ENCODE measurements at places on chromosomes 2 and 18.
A peak's percentile ranks its signal among the peaks of the same experiment; 100 is the strongest.

DNA sequence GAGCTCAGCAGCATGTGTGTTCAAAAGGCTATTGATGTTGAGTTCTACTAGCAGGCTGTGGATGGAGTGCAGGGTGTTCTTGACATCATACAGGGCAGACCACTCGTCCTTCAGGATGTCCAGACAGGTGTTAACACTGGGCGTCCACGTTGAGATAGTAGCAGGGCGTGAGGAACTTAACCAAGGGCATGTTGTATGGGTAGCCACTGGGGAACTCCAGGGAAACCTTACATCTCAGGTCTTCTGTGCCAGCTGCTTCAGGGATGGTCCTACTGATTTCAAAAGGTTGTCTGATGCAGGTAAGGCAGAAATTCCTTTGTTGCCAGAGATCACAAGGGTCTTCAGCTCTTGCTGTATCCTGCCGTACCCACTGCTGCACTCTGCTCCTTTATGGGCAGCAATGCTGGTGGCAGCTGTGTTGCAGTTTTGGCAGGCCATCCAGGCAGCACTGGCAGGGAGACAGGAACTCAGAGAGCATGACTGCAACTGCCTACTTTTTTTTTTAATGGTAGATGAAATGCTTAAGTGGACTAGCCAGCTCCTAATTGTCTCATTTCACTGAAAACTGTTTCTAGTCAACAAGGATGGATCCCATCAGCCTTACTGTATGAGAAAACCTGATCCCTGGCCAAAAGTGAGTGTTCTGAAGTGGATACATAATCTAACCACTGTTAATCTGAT, 32.4 kb upstream of the RBBP8 start:
- no peak for DNase-seq

- DNase-seq = no peak
These were observed 18.4 kb upstream of the KANSL1L start for GRCh38 chr2:210189452-210190138.

DNA sequence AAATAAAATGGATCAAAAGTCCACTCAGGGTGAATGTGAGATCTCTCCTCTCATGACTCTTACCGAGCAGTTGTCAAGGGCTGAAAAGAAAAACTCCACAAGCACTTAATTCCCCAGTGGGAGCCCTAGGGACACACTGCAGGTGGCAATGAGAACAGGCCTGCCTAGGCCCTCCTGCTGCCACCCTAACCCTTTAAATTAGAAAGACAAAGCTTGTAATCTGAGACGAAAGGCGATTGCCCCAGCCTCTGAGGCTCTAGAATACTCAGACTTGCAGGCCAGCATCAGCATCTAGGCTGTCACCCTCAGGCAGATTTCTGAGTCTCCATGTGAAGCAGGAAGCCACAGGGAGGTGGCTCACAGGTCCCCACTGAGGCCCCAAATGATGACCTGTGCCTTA, 457.0 kb upstream of the MYT1L start:
- peak; percentile 71 for DNase-seq

GRCh38 chr2:222799262-222799918, 61.4 kb upstream of the ACSL3 start:
- DNase-seq = no peak

GRCh38 chr2:48768669-48769068, 13.1 kb upstream of the LHCGR start:
- no peak for DNase-seq

DNA sequence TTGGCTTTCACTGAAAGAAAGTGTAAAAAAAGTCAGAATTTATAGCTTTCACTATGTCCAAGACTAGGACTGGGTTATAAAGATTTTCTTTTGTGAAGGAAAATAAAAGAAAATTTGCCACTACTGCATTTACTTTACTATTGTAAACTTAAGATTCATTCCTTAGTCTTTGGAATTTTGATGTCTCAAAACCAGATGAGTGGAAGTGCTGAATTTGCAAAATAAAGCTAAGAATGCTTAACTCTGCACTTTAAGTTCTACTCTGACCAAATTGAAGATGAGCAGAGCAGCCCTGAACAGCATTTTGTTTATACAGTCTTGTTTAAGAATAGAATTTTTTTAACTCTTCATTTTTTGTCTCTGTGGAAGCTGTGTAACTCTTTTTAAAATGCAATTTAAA, 102.4 kb downstream of the ICA1L start:
- no peak for DNase-seq

- no peak for DNase-seq
These were observed 99.1 kb downstream of the SLC25A12 start for GRCh38 chr2:171794918-171795317.

GRCh38 chr18:12010187-12010802, 29.0 kb downstream of the IMPA2 start:
- DNase-seq = peak; percentile 9

DNA sequence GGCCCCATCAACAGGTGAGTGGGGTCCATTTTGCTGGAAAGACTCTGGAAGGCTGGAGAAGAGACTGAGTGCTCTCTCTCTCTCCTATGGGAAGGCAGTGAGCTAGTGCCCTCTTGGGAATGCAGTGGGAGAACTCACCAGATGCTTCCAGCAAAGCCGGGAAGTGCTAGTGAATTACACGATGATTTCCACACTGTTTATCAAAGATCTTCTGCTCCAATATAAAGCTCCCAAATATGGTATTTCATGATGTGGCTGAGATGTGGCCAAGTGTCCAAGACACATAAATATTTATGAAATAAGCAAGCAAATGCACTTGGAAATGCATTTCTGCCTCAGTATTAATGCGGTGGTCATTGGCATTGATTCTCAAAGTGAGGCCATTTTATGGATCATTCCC, 135.9 kb downstream of the VAPA start:
- DNase-seq = no peak

DNA sequence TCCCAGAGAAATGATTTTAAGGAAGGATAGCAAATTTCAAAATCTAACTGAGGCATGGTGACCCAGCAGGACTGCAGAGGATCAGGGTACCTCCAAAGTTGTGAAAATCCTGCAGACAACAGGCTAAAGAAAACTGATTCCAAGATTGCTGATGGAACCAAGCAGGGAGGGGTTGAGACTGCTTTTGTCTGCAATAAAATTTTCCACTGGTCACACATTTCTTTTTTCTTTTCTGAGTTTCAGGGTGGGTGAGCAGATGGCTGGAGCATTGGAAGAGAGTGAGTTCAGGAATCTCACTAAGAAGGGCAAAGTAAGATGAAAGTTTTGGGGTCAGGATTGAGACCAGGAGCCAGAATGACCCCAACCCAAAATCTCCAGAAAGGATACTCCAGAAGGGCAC, 321.0 kb downstream of the TNS1 start:
- DNase-seq = no peak

DNA sequence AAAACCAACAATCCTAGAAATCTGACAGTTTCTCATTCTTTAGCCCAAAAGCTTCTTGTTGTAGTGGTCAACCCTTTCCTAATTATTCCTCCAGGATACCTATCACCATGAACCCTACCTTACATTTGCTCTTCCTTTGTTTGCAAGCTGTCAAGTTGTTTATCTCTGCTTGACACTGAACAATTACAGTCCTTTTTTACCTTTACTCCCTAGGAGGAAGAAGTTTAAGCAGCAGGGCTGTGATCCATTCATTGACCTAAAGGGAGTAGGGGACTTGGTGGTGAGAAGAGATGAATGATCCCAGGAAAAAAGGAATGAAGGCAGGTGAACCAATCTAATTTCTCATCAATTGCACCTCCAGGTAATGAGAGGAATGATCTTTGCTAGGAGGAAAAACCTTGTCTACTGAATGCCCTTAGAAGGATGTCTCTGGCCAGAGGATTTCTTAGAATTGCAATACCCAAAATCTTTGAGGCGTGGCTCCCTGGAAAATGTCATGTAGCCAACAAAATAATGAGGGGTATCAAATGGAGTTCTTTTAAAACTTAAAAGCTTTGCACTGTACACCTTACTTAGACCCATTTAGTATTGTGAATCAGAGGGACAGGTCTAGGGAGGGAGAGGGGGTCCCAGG, 47.7 kb downstream of the MREG start:
- DNase-seq = no peak

DNA sequence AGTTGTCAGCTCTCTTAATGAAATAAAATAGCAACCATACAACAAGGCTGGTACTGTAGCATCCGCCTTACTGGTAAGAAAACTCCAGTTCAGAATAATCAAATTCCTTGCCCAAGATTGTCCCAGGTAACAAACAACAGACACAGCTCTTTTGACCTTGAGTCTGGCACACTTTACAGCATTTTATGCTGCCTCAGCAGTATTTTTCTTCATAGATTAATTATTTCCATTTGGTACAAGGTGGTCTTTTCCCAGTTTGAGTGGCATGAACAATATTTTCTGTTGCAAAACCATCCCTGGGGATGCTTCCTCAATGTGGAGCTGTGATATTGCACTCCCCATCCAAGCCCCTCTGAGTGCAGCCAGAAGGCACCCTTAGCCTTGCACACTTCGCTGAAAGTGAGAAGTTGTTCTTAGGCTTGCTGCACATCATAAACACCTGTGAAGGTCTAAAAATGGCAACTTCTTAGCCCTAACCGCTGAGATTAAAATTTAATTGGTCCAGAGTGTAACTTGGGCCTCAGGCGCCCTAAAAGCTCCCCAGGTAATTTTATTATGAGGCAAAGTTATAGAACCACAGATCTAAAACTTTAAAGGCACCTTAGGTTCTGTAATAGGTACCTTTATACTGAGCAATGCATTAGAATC, 523.3 kb downstream of the CMPK2 start:
- DNase-seq = no peak

DNA sequence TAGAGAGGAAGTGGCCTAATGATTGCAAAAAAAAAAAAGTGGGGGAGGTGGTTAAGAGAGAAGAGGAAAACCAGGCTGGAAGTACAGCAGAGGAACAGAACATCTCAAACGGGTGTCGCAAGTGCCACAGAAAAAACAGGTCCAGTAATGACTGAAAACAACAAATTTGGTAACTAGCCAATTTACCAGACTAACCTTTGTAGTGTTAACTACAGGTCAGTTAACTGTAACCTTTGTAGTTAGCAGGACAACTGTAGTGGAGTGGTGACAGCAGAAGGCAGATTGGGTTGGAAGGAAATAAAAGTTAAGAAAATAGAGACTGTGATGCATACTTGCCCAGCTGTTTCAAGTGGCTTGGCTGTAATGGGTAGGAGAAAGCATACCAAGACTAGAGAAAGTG, 91.4 kb upstream of the CHST9 start:
- no peak for DNase-seq

GRCh38 chr18:51127664-51128063, 69.8 kb downstream of the MEX3C start:
- no peak for DNase-seq

GRCh38 chr2:230878599-230879188, 14.0 kb downstream of the ITM2C start:
- no peak for DNase-seq

- no peak for DNase-seq
These were observed 17.9 kb downstream of the LDLRAD4 start for GRCh38 chr18:13236411-13236810.

DNA sequence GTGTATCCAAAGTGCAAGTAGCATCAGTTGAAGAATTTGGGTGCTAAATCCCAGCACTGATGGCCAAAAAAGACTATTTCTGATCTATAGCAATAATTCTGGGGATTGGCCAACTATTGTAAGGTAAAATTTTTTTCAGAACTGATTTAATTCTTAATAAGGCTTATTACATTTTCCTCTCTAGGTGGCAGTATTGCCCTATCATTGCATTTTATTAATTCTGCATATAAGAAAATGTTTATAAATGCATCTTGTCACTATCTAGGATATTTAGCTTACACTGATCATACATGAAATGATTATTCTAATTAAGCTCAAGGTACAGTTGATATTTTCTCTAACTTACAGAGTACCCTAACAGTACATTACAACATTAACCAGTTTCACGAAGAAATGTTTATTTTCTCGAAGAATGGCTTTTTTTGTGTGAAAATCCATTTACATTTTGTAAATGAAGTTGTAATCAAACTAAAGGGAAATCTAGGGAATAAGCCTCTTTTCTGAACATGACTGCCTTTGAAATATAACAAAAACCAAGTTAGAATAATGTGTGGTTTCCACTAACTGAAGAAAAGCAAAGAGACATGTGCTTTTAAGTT, 11.0 kb downstream of the TTN start:
- peak; percentile 20 for DNase-seq

- no peak for DNase-seq
These were observed 32.5 kb downstream of the BMPR2 start for GRCh38 chr2:202408546-202409140.

DNA sequence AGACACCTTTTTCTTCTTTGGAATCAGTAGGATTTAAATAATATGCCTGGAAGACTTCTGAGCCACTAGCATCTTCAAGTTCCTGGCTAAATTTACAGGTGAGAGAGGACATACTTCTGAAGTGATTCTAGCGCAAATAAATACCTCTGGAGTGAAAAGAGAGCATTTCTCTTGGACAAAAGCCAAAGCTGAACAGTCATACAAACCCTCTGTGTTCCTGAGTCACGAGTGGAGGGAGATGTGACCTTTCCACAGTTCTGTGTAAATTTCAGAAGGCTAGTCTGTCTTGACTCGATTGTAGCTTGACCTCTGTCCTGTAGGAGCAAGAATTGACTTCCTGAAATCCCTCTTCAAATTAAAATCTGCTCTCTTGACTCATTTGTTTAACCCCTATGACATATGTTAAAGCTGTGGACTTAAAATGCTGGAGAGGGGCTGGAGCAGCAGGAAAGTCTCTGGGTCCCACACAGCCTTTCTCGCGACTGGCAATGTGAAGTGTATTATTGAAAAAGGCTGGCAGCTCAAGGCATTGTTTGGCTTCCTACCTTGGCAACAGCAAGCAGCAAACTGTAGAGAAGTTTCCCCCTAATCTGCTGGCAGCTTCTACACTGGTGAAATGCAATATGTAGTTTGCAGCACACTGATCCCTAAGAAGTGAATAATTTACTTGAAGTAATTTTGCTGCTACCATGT, 79.6 kb upstream of the GCFC2 start:
- DNase-seq = no peak

DNA sequence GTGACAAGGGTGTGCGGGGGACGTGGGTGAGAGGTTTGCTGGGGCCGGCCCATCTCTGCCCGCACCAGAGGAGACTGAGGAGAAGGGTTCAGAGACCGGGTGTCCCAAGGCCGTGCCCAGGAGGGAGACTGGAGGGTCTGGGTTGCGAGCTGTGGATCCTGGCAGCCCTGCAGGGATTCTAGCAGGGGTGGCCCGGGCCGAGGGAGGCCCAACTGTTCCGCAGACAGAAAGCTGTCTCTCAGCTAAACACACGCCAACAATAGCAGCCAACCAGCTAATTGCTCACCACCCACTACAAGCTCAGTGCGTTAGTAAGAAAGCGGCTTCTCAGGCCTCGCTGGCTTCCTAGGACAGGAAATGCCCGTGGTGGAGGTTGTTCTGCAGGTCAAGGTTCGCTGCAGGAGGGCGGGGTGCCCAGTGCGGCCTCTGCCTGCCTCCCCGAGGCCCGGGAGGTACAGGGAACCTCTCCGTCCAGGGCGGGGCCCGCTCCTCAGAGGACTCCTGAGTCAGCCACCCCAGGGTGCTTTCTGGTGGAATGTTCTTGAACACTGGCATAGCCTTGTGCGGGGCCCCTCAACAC, 282.0 kb upstream of the PXDN start:
- DNase-seq = no peak
